Occipital lobe (tissue), 3 donors: ENCODE measurements at places on chromosomes 16 and 17. TPM values are rescaled to one million over a fixed set of nuclear protein-coding genes. Genes with fewer than 3 reads are reported as not detected.

- no peak for DNase-seq
These were observed 4.5 kb downstream of the CDH5 start for GRCh38 chr16:66370786-66371684.

DNA sequence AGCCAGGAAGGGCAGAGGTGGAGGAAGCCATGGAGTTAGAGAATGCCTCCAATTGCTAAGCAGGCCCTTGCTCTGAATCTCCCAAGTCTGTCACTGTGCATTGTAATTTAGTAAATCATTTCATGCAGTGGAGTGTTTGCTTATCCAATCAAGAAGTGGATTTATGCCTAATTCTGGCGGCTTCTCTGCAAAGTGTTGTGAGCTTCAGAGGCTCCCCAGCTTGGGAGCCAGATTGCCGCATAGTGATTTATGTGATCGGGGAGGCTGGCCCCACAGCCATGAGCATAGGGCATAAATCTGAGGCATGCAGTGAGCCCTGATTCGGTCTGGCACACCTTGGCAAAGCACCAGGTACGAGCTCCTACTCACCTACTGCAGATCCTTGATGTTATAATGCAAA is 520.8 kb downstream of the HS3ST4 start:
- DNase-seq: no peak

- DNase-seq: no peak
These were observed 87.1 kb upstream of the HNF1B start for GRCh38 chr17:37831986-37832385.

Gene IGF2BP1
- 1.9 TPM for total RNA-seq

Gene SUMO2
- 264 TPM for total RNA-seq

DNA sequence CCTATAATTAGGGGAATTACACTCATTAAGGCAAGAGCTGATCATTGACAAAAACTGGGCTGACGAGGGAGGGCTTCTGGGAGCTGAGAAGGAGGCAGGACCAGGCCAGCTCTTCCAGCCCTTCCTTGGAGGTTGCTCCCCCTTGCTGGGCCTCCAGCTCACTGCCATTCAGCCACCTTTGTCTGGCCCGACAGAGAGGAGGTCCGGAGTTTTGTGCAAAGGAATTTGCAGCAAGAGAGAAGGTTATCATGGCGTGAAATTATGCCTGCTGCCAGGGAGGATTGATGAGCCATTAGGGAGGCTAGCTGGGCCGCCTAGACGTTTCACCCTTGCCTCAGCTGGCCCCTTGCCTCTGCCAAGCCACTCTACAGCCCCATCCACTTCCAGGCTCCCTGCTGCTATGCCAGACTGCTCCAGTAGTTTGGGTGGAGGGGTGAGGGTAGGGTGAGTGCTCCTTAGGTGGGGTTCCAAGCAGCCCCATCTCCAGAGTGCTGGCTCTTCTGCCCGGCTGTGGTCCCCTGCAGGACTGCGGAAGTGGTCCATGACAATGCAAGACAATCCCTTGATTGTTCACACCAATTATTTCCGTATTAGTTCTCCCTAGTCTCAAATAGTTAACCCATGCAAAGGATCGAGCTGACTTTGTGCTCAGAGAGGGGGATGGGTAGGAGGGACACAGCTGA is 17.1 kb upstream of the PHF12 start:
- DNase-seq: no peak

Gene FBXL16
- total RNA-seq: 3.7 TPM

DNA sequence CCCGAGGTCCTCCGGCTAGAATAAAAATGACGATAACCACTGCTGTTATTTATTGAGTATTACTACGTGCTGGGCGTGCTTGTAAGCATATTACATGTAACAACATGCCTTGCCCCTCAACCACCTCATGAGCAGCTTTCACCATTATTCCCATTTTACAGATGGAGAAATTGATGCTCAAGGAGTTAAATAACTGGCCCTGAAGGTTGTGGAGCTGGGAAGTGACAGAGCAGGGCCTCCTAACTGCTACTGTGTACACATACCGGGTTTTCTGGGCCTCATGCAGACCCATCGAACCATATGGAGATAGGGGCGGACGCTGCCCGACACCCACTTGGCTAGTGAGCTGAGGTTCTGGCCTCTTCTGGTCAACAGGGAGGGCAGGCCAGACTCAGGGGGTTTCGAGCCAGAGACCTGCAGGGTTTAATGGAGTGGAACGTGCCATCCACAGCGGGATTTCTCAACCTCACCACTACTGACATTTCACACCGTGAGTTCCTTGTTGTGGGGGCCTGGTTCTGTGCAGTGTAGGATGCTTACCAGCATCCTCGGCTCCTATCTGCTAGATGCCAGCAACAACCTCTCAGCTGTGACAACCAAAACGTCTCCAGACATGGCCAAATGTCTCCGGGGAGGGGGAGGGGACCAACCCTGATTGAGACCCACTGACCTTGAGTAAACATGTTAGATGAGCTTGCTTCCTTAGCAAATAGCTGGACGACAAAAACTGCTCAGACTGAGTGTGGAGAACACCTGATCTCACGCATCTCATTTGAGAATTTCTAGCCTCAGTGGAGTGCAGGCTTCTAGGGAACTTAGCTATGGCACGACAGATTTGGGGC is 432.0 kb downstream of the SLC39A11 start:
- DNase-seq: no peak

Gene CTRL
- 1.4 TPM for total RNA-seq

Gene CDRT15L2
- not detected for total RNA-seq

Gene TEX14
- 0.31 TPM for total RNA-seq

DNA sequence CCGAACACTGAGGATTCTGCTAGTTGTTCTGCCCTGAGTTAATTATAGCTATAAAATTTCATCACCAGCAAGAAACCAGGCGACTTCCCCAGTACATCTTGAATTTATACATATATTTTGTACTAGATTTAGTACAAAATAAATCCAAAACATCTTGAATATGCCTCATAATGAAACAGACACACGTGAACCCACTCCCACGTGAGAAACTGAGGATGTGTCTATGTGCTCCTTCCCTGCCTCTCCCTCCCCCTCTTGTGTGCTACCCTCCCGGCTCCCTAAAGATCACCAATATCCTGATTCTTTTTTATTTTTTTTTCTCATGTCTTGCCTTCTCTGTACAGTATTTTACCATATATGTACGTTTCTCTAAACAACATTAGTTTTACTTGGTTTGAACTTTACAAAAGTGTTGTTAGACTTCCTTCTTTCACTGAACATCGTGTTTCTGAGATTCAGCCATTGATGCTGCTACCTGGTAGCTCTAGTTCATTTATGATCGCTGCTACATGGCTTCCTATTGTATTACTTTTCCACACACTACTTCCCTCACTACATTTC is 1.1 kb upstream of the LCMT1 start:
- DNase-seq: no peak

Gene PRSS22
- total RNA-seq: not detected

DNA sequence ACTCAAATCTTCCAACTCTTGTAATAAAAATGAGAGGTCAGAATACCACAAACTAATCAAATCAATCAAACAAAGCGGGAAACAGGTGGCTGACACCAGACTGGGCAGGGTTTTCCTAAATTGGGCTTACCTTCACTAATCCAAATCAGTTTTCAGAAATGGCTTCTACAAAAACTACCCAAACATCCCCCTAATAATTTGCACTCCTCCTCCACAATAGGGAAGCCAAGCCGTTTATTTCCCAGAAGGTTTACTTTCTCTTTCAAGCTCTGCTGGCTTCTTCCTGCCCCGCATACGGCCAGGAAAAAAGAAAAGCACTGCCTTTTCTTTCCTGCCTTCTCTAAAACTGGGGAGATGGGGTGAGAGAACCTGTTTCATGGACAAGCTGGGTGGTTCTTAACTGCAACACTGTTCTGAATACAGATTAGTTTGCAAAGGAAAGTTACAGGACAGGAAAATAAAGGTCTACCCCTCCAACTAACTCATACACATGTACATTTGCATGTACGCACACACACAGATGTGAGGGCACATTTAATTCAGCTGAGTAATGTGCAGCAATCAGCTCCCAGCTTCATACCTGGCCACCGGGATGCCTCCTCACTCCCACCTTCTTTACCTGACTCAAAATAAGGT is 9.2 kb downstream of the STAT3 start:
- DNase-seq: no peak

Gene CD300E
- total RNA-seq: 0.16 TPM

- no peak for DNase-seq
These were observed 12.4 kb upstream of the NFAT5 start for GRCh38 chr16:69553332-69553731.

DNA sequence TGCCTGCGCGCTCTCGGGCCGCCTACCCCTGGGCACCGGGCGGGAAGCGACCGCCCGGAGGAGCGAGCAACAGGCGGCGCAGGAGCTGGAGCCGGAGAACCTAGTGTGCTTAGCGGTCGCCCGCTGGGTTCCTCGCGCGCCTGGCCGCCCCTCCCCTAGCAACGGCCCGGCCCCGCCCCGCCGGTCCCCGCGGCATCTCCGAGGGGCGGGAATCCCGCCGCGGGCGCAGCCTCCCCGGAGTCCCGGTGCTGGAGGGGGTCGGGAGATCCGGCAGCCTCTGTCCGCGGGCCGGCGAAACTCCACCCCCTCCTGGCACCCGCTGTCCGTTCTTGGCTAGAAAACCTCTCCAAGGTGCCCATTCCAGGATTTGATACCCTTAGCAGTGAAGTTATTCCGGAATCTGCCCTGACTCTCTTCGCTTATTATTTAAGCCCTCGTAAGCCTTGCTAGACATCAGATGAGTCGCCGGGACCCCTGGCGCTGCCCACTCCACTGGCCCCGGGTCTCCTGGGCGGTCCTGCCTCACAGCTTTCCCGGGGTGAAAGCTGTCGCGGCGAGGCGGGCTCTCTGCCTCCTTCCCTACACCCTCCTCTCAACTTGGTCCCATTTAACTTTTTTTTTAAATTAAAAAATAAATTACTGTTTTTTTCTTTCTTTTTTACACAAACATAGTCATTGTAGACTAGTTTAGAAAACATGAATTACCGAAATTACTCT is at the start of gene RPRML:
Gene RPRML (minus strand): TSS at position 107 of the 717 bp plus-strand sequence. CDS start 246 bp downstream, outside the sequence.
- DNase-seq: no peak

DNA sequence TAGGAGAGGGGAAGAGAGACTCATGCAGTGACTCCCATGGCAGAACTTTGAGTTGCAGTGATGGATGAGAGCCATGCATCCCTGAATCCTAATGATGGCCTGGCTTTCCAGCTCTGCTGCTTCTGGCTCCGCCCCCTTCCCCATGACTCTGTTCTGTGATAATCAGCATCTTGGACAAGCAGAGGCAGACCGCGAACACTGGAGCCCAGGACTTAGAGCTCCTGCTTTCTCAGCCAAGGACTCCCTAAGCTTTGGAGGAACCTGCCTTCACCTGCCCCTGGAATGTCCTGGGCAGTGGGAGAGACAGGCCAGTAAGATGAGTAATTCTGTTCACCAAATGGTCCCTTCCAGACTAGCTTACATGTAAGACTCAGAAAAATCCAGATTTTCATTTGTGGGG is 12.5 kb downstream of the CCDC92B start:
- DNase-seq: no peak

DNA sequence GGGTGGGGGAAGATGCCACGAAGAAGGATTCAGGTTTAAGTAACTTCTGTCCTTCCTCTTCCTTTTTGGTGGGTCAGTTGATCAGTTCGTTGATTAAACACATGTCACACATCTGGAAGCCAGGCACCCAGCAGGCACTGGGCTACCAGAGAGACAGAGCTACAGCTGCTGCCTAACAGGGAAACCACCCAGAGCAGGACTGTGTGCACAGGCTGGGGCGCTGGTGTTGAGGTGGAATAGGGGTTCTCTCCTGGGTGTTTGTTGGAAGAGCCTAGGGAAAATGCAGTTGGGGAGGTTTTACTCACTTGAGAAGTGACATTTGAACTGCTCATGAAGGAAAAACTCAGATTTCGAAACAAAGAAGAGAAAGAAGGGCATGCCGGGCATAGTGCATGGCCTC is 152.4 kb downstream of the IRX5 start:
- no peak for DNase-seq

- DNase-seq: no peak
These were observed 209.9 kb downstream of the GSG1L start for GRCh38 chr16:27853651-27854050.

DNA sequence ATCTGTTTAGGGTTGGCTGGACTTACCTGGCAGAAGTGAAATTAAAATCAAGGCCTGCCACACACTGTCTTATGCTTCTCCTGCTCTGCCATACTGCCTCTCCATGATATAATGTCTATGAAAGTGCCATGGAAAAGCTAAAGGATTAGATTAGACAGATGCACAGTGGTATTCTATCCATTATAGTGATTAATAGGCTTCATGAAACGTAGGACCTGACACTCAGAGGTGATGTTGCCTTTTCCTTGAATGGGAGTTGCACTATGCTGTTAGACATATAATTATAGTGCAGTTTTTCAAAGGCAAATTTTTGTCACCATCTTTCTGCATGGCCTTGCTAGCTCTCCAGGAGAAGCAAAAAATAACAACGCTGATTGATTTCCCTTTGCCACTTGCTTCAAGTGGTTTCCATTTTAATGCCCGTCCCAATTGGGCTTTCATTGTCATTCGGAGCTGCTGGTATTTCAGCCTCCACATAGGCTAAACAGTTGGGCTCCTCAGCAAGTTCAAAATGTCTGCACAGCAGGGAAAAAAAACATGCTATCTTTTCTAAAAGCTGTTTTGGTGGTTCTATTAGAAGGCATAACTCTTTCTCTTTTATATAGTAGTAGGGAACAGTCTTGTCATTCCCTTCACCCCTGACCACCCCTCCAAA is 502.8 kb upstream of the GOT2 start:
- no peak for DNase-seq

Gene CBLN1
- total RNA-seq: 1.7 TPM

Gene SYCE1L
- not detected for total RNA-seq

GRCh38 chr17:32803544-32803943 is 73.4 kb downstream of the MYO1D start:
- no peak for DNase-seq

Gene PIEZO1
- total RNA-seq: 4.8 TPM
